Activated CD4-positive, alpha-beta T cell treated with anti-CD3 and anti-CD28 coated beads, Interleukin-10, Interleukin-2, amounts not matched to agents 100 ng/mL and 50 ng/mL, durations not matched to agents 16 hours and 8 hours (primary cell): ENCODE measurements at places on chromosomes 5 and 9.

- DNase-seq, result no peak
These were observed 520.3 kb downstream of the CDH9 start for GRCh38 chr5:26518065-26518464.

- no peak for DNase-seq
These were observed 442.2 kb upstream of the GRAMD2B start for GRCh38 chr5:125981016-125981415.

GRCh38 chr5:39422036-39422606 lies 2.7 kb downstream of the DAB2 start:
- no peak for DNase-seq

- DNase-seq, result no peak
These were observed 203.6 kb downstream of the EDIL3 start for GRCh38 chr5:84181093-84181492.

GRCh38 chr5:9464478-9464877 lies 81.4 kb downstream of the SEMA5A start:
- DNase-seq, result no peak

- DNase-seq, result no peak
These were observed 2.6 kb downstream of the FOXD1 start for GRCh38 chr5:73445665-73446630.

- DNase-seq, result no peak
These were observed 3.9 kb upstream of the NFIB start for GRCh38 chr9:14317667-14318320.

DNA sequence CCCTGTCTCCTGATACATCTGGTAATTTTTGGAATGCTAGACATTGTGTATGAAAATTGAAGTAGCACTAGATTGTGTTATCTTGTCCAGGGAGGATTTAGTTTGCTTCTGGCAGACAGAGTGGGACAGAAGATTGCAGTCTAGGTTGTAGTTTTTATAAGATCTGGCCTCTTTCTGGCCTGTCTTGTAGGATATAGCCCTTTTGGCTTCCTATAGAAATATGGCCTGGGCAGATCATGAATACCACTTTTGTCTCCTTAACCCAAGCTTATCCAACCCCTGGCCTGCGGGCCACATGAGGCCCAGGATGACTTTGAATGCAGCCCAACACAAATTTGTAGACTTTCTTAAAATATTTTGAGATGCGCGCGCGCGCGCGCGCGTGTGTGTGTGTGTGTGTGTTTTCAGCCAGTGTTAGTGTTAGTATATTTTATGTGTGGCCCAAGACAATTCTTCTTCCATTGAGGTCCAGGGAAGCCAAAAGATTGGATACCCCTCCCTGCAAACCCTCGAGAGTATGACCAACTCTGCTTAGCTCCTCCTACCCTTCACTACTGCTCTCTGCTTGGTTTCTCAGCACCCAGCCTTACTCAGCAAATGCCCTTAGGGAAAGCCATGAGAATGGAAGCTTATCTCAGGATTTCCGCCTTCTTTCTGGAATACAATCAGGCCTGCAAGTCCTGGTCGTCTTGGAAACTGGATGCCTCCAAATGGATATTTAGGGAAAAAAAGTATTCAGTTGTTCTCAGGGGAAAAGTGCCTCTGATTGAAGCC lies 26.5 kb downstream of the ANKRD33B start:
- no peak for DNase-seq

DNA sequence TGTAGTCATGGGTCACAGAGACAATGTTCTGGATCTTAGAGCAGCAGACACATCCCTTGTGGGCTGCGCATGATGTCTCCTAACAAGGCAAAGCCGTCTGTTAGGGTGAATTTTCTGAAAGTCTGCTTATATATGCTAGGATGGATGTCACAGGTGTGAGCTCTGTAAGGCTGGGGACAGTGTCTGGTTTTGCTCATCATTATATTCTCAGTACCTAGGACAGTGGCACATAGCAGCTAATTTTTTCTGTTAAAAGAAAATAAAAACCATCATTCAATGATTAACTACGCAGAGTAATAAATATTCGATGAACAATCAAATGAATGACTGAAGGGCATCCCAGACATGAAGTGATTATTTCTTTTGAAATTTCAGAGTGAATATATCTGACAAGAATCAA lies 52.9 kb upstream of the FAM169A start:
- DNase-seq, result no peak

DNA sequence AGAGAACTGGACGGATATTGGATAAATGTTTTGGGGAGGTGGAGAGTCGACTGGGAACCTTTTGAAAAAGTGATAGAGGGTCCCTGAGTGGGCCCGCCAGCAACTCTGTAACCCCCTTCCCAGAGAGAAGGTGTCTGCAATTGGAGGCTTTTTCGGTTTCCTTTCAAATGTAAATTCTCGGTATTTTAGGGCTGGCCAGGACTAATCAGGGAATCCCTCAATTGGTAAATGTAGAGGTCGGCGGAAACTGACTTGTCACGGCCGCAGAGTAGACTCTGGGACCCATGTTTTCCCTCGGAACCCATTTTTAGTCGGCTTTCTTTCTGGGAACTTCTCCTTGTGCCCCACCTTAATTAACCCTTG lies 524 bp downstream of the CCNB1 start:
- DNase-seq, result peak; percentile 10

GRCh38 chr5:113031104-113031503 lies 54.5 kb downstream of the DCP2 start:
- no peak for DNase-seq

DNA sequence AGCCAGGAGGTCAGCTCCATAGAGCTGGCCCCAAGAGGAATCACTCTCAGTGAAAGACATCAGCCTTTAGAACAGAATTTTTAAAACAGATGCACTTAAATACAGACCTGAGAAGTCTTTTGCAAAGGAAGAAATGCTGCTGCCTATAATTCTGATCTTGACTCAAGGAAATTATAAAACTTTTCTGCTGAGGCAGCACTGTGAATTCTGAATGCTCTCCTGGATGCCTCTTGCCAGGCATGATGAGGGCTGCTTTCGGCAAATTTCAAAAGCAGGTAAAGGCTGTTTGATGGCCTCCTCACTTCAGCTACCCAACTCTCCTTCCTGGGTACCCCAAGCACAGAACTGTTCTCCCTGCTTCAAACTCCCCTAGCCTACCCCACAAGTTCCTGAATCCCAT lies 174.8 kb downstream of the CDK5RAP2 start:
- no peak for DNase-seq

- DNase-seq, result no peak
These were observed 250.5 kb downstream of the BNC2 start for GRCh38 chr9:16619914-16620520.

DNA sequence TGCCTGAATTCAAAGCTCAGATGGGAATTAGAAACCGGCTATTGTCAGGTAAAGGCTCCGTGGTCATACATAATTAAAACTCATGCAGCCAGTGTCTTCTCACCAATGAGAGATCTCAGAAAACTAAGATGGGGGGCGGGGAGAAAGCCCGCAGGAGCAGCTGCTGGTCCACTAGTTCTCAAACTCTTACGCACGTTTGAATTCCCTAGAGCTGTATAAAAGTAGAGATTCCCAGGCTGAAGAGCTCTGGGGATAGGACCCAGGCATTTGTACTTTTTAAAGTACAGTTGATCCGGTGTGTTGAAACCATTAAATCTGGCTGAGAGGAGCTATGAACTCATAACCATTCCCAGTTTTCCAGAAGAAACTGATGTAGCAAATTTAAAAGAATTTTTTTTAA lies 68.5 kb downstream of the FRMD3 start:
- no peak for DNase-seq

GRCh38 chr9:130323051-130323745 lies 57.6 kb downstream of the HMCN2 start:
- DNase-seq, result no peak

DNA sequence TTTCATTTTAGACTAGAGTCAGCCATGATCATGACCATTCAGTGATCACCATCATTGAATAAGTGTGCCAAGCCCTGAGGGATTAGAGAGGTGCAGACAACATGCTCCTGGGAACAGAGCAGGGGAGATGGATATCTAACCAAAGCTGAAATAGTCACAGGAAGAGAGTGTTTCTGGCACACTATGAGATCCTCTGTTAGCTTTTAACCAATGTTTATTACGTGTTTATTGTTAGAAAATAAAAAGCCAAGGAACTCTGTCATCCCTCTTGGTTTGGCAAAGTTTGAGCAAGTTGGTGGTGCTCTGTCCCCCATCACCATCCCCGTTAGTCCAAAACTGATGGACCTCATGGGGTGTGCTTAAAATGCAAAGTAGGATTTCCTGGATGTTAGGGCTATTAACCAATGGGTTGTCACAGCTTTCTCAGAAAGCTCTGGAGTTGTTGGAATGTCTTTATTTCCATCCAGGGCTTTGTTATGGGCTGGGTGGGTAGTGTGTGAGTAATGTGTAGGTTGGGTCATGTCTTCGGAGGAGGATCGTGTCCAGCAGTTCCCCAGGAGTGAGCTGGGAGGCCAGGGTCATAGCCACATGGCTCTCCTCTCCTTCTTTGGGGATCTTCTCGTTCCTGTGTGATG lies 34.9 kb downstream of the SLC28A3 start:
- DNase-seq, result no peak

DNA sequence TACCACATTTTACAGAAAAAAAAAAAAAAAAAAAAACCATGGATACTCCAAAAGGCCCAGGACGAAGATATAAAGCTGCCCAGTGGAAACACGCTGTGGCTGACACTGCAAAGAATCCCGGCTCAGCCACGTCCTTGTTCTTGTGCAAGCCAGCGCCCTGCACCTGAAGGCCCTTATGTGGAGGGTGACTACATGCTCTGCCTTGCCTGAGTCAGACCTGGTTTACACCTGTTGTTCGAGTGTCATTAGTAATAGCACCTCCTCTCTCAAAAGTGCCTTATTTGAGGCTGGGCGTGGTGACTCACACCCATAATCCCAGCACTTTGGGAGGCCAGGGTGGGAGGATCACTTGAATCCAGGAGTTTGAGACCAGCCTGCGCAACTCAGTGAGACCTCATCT lies 54.3 kb upstream of the ZSWIM6 start:
- DNase-seq, result no peak

GRCh38 chr5:128674837-128675446 lies 136.9 kb upstream of the FBN2 start:
- peak; percentile 52 for DNase-seq

GRCh38 chr9:21552244-21553170 lies 70.4 kb upstream of the IFNE start:
- DNase-seq, result no peak

DNA sequence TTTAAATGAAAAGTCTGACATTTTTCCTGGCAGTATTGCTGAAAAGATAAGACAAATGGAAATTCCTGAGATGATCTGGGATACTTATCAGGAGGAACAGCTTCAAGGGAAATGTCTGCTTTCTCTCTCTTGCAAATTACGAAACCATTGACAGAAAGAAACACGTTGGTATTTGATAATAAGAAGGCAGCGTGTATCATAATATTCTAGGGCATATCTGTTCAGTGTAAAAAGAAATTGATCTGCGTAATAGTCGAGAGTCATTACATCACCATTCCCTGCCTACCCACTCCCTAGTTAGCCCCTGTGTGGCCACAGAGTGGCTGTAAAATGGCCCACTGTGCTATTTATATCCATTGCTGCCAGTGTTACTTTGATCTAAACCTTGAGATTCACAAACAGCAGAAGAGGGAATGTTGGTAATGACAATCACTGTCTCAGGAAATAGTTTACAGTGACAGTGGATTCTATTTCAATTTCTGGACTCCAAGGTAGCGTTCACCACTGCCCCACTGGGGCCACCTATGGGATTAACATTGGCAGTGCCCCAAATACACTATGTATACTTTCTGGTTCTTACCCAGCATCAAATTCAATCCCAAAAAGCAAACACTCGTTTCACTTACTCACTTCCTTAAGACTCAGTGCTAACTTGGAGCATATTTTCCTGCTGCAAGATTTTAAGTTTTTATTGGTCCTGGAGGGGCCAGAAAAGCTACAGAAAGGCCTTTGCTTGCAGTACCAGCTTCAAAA lies 133.4 kb upstream of the GAS1 start:
- DNase-seq, result no peak

DNA sequence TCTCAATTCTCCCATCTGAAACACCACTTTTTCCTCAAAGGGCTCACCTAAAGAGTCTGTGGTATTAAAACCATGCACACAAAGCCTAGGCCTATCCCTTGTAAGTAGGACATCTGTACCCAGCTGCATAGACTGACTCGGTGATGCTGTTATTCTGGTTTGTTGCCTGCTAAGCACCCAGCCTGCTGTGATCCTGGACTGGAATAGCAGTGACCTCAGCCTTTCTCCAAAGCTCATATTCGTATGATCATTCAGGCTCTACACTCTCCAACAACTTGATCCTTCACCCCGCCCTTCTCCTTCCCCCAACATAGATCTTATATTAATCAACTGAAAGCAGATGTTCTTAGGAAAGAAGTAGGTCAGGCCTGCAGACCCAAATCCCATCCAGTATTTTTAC lies 81.4 kb upstream of the WWC1 start:
- no peak for DNase-seq

GRCh38 chr5:95808013-95808685 lies 14.4 kb downstream of the GLRX start:
- no peak for DNase-seq

- no peak for DNase-seq
These were observed 545 bp downstream of the HMGCS1 start for GRCh38 chr5:43312699-43313034.

- no peak for DNase-seq
These were observed 454.4 kb downstream of the NR2F1-AS1 start for GRCh38 chr5:93126634-93127033.

- DNase-seq, result no peak
These were observed 50.1 kb downstream of the LIFR start for GRCh38 chr5:38506302-38506701.

DNA sequence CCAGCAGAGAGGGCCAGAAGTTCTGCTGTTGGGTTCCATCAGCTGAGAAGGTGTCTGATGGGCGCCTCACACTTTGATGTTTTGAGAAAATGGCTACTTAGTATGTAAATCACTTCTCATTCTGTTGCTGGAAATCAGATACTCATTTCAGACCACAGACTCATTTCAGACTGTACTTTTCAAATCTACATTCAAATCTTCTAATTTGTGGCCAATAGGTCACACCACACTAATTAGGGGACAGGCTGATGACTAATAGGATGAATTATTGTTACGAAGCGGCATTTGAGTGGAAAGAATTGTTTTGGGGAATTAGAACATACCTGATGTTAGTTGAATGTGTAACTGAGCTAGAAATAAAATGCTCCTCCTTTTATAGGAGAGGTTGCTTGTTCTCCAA lies 13.2 kb downstream of the MTAP start:
- DNase-seq, result peak; percentile 24

- DNase-seq, result no peak
These were observed 2.2 kb downstream of the UNC5A start for GRCh38 chr5:176812269-176813259.

GRCh38 chr9:129665389-129665775 lies at the start of gene PRRX2:
Gene PRRX2 (plus strand): TSS chr9:129665647. CDS start chr9:129665868, 221 bp downstream.
- no peak for DNase-seq

GRCh38 chr5:151196556-151197290 lies 27.2 kb downstream of the CCDC69 start:
- no peak for DNase-seq

GRCh38 chr9:27371382-27371781 lies 74.4 kb upstream of the EQTN start:
- DNase-seq, result no peak

- no peak for DNase-seq
These were observed 30.9 kb downstream of the CEMIP2 start for GRCh38 chr9:71737455-71737854.

GRCh38 chr5:40165789-40166728 lies 513.7 kb upstream of the PTGER4 start:
- DNase-seq, result peak; percentile 36

GRCh38 chr5:139742173-139742903 lies 53.3 kb upstream of the PSD2 start:
- DNase-seq, result no peak
